ENCODE measurements at places on chromosomes 6 and 20. TPM values are rescaled to one million over a fixed set of nuclear protein-coding genes. Genes with fewer than 3 reads are reported as not detected.

DNA sequence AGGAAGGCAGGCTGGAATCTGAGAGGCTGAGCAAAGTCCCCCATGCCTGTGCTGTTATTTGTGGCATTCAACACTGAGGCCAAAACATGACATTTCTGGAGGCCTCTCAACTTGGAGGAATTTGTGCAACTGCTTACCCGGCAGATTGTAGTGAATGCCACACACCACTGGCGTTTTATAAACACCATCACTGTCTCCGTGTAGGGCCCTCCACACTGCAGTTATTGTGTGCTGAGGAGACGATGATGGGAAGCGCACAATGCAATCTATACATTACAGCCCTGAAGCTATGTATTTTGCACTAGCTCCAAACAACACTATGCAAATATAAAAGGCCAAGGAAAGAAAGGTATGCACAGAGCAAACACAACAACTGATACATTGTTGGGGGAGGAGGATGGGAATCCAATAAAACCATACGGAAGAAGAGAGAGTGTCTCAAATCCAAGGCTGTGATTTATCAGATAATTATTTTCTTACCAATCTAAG is 106.5 kb downstream of the SMLR1 start:
- no peak overlapping the region for H3K4me3 ChIP-seq
- DNase-seq = no peak
- no peaks in the 10 kb centered on the region for H3K27me3 ChIP-seq
- H3K27ac ChIP-seq = no peak overlapping the region
- no peaks in the 10 kb centered on the region for H3K4me1 ChIP-seq

Gene BCKDHB
- total RNA-seq = 19.9 TPM

Gene ISM1
- total RNA-seq = 2.9 TPM

Gene TOMM34
- total RNA-seq = 20.2 TPM
